Hematopoietic multipotent progenitor cell treated with erythropoietin and hydrocortisone succinate and interleukin-3 and kit ligand, for 4 days (in vitro differentiated cells): ENCODE measurements at places on chromosomes 16 and 17.
A peak's percentile ranks its signal among the peaks of the same experiment; 100 is the strongest.

GRCh38 chr16:6918646-6919045 lies 414.0 kb upstream of the RBFOX1 start:
- DNase-seq: no peak

GRCh38 chr17:47729476-47729875 lies 3.6 kb upstream of the TBX21 start:
- DNase-seq: no peak

GRCh38 chr17:45895304-45895968 lies 1.1 kb downstream of the MAPT start:
- DNase-seq: no peak

DNA sequence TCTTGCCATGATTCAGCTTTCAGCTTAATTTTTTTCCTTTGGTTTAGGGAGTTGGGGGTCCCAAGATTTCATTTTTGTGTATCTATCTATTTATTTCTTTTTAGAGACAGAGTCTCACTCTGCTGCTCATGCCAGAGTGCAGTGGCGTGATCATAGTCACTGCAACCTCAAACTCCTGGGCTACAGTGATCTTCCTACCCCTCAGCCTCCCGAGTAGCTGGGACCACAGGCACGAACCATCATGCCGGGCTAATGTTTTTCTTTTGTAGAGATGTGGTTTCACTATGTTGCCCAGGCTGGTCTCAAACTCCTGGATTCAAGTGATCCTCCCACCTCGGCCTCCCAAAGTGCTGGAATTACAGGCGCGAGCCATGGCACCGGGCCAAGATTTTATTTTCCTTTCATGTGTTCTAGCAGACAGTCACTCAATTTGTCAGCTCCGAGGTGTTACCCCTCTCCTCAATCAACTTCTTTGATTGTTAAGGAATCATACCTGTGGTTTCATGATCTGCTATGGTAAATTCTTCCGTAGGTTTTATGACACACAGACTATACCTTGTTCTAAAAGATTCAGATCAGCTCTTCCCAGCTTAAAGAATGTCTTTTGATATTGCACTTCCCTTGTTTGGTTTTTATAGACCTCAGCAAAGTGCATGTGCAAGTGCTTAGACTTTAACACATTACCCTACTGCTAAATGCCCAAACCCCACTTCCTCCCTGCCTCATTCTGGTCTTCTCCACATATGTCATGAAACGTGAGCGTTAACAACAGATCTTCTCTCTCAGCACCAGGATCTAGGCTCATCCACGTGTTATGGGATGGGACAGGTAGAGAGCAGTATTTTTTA lies 13.0 kb downstream of the UNC45B start:
- no peak for DNase-seq

DNA sequence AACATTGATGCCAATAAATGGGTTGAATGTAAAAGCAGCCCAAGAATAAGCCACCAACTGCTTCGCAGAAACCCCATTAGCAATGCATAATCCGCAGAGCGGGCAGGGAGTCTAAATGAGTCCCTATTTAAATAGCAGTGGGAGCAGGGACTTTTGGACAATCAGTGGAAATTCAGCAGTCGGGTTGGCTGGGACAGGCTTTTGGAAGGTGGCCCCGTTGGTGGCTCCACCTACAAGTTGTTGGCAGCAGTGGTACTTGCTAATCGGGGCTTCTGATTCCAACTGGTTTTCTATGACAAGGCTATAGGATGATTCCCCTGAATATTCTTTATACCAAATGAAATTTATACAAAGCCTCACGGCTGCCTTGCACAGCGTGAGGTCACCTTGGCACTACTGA lies 86.3 kb downstream of the WDR59 start:
- DNase-seq: no peak

DNA sequence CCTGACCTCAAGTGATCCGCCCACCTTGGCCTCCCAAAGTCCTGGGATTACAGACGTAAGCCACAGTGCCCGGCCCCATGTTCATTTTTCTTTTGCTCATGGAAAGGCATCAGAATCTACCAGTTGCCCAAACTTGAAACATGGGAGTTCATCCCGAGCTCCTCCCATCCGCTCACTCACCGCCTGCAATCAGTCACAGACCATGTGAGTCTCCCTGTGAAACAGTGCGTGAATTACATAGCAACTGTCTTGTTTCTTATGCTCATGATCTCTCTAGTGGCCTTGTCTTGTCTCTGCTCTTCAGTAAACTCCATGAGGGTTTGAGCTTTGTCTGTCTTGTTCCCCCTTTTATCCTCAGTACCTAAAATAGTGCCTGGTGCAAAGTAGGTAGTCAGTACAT lies 52.1 kb upstream of the TNRC6A start:
- DNase-seq: no peak

- DNase-seq: no peak
Observed at GRCh38 chr17:45820052-45820780, 24.5 kb upstream of the SPPL2C start.

- DNase-seq: no peak
Observed at GRCh38 chr17:14304222-14304772, 3.4 kb downstream of the HS3ST3B1 start.

DNA sequence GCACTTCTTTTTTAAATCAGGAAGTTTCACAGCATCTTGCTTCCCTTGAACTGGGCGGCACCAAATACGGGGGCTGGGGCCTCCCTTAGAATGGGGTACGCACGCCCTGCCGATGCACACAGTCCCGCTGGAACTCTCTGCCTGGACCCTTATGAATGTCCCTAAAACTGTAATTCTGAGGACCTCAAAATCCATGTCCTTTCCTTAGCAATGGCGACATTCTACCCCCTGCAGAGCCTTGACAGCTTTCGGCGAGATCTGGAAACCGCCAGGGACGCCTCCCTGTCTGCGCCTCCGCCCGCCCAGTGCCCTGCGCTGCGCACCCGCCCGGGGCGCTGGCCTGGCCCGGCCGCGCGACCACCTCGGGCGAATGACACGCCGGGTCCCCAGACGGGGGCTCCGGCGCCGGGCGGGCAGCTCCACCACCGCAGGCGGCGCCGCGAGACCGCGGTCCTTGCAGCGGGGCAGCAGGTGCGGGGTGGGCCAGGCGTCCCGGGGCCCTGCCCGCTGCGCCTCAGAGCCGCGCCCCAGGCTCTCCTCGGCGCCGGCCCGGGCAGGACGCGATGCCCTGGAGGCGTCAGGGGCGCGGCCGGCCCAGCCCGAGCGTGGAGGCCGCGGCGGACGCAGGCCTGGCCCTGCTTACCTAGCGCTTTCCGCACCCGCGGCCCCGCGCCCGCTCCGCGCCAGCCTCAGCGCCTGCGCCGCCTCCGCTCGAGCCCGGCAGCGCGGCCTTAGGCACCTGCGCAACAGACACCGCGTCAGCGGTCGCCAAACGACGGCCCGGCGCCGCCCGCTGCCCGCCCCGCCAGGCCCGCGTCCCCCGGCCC lies 548 bp downstream of the HAGH start:
- peak; percentile 81 for DNase-seq

- DNase-seq: peak; percentile 61
Observed at GRCh38 chr16:1938316-1938715, 4.7 kb downstream of the MSRB1 start.

DNA sequence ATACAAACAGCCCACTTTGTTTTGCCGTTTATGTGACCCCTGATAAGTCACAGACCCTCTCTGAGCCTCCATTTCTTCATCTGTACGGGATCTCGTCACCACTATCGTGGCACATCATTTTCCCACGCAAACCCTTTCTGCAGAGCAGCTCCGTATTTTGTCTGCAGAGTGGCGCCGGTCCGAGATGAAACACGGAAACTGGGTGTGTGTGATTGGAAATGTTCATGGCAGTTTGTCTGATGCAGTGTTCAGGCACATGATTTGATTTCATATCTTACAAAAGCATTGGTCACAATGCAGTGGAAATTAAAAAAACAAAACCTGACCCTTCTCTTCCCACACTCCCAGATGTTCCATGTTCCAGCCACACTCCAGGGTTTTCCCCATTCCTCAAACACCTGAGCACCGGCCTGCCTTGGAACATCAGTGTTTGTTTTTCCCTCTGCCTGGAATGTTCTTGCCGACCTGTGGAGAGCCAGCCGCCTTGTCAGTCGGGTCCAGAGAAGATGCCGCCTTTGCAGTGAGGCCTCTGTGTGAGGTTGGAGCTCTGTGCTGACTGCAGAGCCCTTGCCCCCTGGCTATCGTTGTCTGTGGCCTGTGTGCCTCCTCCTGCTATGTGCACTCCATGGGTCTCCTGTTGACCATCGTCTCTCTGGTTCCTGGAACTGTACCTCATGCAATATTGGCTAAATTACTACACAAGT lies 39.2 kb downstream of the NT5M start:
- no peak for DNase-seq

DNA sequence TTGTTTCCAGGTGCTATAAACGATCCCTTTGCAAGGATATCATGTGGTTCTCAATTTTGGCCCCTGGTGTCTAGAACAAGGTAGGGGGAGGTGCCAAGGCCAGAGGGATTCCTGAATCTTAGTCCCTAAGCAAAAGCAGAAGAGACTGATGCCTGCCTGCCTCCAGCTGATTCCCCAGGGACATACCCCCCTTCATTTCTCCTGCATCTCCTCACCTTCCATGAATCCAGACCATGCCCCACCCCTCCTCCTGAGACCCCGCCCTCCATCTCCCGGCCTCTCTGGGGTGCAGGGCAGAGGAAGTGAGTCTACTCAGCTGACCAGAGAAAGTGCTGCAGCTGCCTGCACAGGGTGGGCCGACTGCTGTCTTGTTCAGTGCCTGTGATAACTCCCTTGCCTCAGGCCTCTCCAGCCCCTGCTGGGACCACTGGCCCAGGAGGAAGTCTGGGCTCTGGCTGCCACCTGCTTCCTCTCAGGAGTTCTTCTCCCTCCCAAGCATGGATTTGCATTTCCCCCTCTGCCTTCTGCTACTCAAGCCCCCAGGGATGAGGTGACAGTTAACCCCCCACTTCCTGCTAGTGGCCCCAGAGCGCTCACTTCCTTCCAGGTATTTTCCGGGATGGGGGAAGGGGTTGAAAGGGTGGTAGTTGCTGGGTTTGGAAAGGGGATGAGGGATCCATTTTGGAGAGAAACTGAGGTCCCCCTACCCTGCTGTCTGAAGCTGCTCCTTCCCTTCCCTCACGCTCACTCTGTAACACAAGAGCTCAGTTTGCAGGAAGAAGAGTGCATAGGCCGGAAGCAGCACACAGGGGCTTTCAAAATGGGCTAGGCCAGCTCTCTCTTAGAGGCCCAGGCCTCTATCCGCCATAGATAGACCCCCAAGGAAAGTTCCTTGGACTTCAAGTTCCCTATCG lies 10.5 kb upstream of the TSPOAP1 start:
- peak; percentile 93 for DNase-seq

GRCh38 chr17:37610971-37611370 lies 1.8 kb upstream of the SYNRG start:
- no peak for DNase-seq
